MCF 10A (cell line): ENCODE measurements at places on chromosomes 3 and 15. TPM values are rescaled to one million over a fixed set of nuclear protein-coding genes. Genes with fewer than 3 reads are reported as not detected.
A peak's percentile ranks its signal among the peaks of the same experiment; 100 is the strongest.

The SGO1 gene
- 6.8 and 12.2 TPM in 2 replicates for total RNA-seq

DNA sequence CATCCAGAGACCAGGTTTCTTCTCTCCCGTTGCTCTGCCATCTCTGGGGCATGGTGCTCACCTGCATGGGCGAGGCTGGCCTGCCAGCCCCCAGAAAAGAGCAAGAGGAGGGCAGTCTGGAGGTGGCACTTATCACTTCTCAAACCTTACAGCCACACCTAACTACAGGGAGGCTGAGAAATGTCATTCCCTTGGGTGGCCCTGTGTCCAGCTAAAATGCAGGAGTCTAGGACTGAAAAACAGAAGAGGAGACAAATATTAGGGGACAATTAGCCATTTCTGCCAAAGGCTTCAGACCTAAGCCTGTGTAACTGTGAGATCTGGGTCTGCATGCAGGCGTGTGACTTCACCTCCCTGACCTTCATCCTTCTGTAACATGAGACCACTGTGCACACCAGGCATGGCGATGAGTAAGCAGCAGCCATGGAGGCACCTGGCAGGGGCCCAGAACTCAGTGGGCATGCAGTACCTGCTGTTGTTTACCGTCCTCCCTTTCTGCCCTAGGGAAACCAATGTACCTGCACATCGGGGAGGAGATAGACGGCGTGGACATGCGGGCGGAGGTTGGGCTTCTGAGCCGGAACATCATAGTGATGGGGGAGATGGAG is 83.4 kb downstream of the MESD start:
- DNase-seq: peak; percentile 91

The GOLGA6D gene
- total RNA-seq: not detected in 2 replicates

The CNOT10 gene
- total RNA-seq: 47.1 and 53.1 TPM in 2 replicates

The POC1A gene
- total RNA-seq: 7.5 and 9.8 TPM in 2 replicates

DNA sequence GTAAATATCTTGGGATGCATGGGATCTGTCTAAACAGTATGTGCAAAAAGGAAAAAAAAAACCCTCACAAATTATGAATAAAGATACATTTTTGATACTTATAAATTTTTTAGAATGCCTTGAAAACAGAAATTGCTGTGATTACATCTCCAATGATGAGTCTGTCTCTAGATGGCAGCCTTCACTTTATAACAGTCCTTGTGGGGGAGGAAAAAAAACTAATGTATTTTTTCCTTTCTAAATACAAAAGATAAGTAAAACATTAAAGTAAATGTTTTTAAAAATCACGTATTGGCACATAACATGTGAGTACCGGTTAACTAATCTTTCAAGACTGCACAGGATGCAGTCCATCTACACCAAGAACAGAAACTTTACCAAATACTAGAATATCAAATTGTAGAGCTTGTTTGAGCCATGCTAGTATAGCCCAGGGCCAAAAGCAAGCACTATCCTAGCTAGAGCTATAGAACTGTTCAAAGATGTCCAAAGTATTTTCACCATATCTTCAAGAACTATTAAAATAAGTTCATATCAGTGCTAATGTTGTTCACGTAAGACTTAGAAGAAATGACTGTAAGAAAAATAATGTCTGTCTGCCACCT is 206.4 kb downstream of the STAG1 start:
- DNase-seq: peak; percentile 20

- DNase-seq: no peak
Observed at GRCh38 chr3:60746043-60746638, 505.1 kb downstream of the FHIT start.

- DNase-seq: no peak
Observed at GRCh38 chr3:42301446-42302175, 35.6 kb upstream of the CCK start.

DNA sequence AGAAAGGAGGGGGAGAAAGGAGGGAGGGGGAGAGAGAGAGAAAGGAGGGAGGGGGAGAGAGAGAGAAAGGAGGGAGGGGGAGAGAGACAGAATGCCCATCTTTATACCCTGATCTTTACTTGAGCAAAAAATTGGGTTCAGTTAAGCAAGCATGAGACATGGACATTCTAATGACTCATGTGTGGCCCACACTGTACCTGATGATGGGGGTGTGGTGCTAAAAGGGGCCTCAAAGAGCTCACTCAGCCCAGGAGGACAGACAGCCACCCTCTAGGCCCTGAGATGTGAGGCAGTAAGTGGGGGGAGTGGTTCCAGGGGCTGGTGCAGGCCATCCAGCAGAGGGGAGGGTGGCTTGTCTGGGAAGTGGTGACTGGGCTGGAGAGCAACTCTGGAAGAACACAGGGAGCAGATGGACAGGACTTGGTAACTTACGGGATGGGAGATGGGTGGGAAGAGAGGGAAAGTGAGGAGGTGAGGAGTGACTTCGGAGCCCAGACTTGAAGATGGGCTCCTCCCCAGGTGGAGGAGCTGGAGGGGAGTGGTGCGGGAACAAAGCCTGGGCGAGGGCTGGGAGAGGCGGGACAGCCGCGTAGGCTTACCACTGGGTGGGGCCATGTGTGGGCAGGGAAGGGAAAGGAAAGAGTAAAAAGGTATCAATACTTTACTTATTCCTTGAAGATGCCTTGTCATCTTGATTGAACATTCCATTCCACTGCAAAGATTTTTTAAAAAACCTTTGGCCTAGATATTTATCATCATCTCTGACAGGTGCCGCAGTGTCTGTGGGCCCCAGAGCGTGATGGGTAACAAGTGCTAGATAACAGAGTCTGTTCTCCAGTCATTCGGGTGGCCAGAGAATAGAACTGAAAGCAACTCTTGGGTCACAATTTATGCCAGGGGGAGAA is 32.3 kb downstream of the TSPAN3 start:
- DNase-seq: no peak

The CFAP92 gene
- total RNA-seq: 0.10 and 0.16 TPM in 2 replicates

- DNase-seq: no peak
Observed at GRCh38 chr3:146387566-146387965, 81.8 kb downstream of the PLSCR2 start.

DNA sequence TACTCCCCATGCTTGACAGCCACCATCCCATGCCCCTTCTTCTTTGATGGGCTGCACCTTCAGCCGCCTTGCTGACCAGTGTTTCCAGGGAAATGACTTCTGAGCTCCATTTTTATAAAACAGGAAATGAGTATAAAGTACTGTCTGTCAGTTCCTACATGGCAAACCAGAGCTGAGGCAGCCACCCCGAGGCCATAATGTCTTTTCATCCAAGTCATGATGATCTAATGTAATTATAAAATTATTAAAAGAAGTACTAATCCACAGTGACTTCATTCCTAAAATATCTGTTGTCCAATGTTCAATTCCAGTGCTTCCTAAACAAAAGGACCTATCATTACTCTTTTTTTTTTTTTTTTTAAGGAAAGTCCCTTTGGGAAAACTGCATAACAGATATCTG is 75.2 kb upstream of the HERC1 start:
- DNase-seq: no peak

DNA sequence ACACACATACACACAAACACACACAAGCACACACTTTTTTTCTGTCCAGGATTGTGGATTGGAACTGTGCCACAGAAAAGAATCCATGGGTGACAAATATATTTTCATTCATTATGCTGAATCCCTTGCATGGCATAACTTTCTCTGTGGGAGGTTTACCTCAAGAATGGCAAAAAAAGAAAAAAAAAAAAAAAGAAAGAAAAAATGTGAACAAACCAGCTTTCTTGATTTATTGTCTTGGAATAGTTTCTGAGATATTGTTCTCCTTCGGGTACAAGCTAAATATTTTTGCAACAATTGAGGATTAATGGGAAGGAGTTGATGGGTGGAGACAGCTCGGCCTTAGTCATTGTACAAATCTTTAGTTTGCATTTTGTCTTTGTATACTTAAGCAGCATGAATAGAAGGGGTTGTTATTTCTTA is 153.1 kb downstream of the GMNC start:
- DNase-seq: no peak

The C3orf22 gene
- not detected in 2 replicates for total RNA-seq

The MME gene
- 26.3 and 37.0 TPM in 2 replicates for total RNA-seq

The IL5RA gene
- not detected in 2 replicates for total RNA-seq

- DNase-seq: no peak
Observed at GRCh38 chr3:25576146-25576545, 88.6 kb downstream of the TOP2B start.

The SLC2A2 gene
- total RNA-seq: not detected in 2 replicates

DNA sequence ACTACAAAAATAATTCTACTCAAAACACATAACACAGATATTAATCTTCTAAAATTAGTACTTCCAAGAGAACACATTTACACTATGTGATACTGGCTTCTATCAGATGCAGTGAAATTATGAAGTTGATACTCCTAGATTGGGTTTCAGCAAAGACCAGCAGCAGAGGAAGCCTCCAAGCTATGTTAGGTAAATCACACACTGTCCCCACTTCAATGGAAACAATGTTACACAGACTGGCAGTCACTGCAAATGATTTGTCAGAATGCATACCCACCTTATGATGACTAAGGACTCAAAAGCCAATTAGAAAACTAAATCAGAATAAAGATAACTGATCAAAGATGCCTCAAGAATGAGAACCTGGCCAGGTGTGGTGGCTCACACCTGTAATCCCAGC is 90.1 kb upstream of the MYO5C start:
- no peak for DNase-seq

- peak; percentile 78 for DNase-seq
Observed at GRCh38 chr3:195185583-195185982, 85.4 kb downstream of the XXYLT1 start.

GRCh38 chr15:89776274-89777072 is at the start of gene MESP2:
MESP2 (plus strand) TSS chr15:89776332; CDS start chr15:89776358, 26 bp downstream.
- peak; percentile 62 for DNase-seq

GRCh38 chr3:111143-112069 is 85.2 kb upstream of the CHL1 start:
- DNase-seq: peak; percentile 1

The EDC3 gene
- total RNA-seq: 42.8 and 53.3 TPM in 2 replicates

The LZTFL1 gene
- 30.5 and 39.5 TPM in 2 replicates for total RNA-seq

The FOXL2 gene
- 0.17 and 0.30 TPM in 2 replicates for total RNA-seq

The BTBD1 gene
- 42.7 and 57.0 TPM in 2 replicates for total RNA-seq

DNA sequence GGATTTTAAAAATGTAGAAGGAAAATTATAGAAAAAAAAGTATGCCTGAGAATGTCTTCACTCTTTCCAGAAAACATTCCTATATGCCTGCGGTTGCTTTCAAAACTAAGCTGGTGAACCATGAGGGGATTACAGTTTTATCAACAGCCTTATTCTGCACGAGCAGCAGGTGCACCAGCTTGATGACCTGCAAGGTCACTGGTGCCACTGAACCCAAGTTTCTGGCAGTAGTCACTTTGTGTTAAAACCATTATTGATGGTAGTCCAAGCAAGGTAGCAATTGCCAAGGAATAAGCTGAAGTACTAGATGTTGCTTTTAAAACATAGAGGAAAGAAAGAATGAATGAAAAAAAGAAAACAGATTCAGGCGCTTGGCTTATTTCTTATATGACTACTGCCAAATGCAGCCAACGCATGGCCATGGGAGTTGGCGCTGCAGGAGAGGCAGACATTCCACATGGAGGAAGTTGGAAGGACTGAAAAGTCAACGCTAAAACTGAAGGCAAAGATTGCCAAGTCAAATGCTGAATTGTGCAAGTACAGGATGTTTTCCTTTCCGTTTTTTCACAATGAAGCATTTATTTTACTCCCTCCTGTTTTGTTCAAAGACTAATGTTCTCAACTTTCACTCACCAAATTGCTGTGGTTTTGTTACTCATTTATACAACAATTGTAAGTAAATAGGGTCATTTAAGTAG is 601.4 kb downstream of the CADM2 start:
- peak; percentile 5 for DNase-seq

The RLBP1 gene
- not detected in 2 replicates for total RNA-seq
